Stimulated activated CD4-positive, alpha-beta T cell treated with anti-CD3 and anti-CD28 coated beads, Interleukin-4, amount 100 ng/mL, for 4 hours (primary cell): ENCODE measurements at places on chromosomes 2 and 18.

- DNase-seq: no peak
Measured at GRCh38 chr2:52264488-52264887, 1232.6 kb upstream of the NRXN1 start.

GRCh38 chr2:162458240-162458639 is 114.3 kb downstream of the GCA start:
- DNase-seq: no peak

GRCh38 chr2:226847090-226847489 is 11.2 kb downstream of the RHBDD1 start:
- DNase-seq: no peak

DNA sequence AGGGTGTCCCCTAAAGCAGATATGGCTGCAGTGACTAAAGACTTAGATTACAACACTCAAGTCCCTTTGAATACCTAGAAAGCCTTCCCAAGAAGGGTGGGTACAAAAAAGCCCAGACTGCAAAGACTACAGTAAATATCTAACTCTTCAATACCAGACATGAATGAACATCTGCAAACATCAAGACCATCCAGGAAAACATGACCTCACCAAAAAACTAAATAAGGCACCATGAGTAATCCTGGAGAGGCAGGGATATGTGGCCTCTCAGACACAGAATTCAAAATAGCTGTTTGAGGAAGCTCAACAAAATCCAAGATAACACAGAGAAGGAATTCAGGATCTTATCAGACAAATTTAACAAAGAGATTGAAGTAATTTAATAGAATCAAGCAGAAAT is 138.2 kb upstream of the OTOS start:
- DNase-seq: no peak

- no peak for DNase-seq
Measured at GRCh38 chr2:67927501-67927900, 135.3 kb downstream of the C1D start.

DNA sequence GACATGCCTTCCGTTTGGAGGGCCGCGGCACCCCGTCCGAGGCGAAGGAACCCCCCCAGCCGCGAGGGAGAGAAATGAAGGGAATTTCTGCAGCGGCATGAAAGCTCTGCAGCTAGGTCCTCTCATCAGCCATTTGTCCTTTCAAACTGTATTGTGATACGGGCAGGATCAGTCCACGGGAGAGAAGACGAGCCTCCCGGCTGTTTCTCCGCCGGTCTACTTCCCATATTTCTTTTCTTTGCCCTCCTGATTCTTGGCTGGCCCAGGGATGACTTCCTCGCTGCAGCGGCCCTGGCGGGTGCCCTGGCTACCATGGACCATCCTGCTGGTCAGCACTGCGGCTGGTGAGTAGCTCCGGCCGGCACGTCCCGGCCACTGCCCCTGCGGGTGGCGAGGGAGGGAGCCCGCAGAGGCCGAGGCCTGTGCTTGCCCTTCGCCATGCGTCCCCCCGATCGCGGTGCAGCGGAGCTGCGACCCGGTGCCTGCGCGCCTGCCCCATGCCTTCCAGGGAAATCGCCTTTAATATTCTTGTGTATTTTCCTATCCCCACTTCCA is 1.2 kb downstream of the BMPR2 start:
- peak; percentile 9 for DNase-seq

GRCh38 chr2:1990724-1991123 is 246.4 kb upstream of the PXDN start:
- no peak for DNase-seq

GRCh38 chr2:27494944-27495554 is at the start of gene FNDC4:
Gene FNDC4 (minus strand): TSS chr2:27495200. CDS start chr2:27494679, 521 bp downstream.
- peak; percentile 13 for DNase-seq

DNA sequence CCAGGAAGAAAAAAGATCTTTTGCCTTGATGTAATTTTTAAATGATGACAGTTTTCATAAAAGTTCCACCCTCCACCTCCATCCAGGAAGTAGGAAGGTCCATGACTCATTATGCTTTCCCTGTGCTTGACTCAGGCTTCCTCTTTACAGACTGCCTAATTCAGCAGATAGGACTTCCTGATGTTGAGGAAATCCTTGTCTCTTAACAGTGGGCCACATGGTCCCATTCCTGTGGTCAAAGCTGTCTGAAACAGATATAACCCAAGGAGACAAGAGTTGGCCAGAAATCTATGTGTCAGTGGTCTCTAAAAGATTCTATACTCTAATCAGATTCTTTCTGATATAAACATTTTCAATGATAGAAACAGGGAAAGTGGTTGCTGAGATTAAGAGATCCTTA is 119.1 kb downstream of the BAZ2B start:
- no peak for DNase-seq

DNA sequence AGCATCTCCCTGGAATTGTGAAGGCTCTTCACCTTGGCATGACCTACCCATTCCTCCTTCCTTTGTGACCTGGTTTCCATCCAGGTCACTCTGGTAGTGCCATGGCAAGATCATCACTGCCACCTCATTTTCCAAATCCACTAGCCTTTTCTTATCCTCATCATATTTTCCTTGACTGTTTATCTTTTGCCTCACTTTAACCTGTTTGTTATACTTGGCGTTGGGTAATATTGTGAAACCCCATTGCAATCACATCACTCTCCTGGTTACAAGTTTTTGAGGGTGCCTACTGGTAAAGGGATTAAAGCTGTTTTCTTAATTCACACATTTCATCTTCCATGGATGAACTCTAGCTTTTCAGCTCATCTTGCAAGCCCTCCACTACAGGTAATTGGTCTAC is 39.1 kb upstream of the IGFBP2 start:
- DNase-seq: no peak

- DNase-seq: no peak
Measured at GRCh38 chr2:98515250-98515991, 70.8 kb downstream of the INPP4A start.

- DNase-seq: no peak
Measured at GRCh38 chr2:163736433-163737189, 803 bp upstream of the FIGN start.

- DNase-seq: no peak
Measured at GRCh38 chr18:35983818-35984217, 11.3 kb downstream of the RMP24 start.

- DNase-seq: no peak
Measured at GRCh38 chr2:121134728-121135127, 150.3 kb downstream of the TFCP2L1 start.

DNA sequence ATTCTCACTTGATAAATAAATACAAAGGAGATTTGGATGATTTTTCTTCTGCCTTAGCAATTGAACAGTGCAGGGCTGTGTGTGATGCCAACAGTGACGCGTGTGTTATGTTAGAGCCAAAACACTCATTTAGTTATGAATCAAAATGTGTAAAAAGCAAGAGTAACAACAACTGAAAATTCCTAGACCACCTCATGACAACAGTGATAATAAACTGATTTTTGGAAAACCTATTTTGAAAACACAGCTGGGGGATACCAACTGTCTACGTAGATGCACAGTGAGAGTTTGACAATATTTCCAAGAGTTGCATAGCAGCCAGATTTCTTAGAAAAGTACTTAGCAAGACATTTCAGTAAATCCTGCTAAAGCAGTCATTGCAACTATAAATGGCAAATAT is 323.9 kb downstream of the GALR1 start:
- no peak for DNase-seq

- DNase-seq: no peak
Measured at GRCh38 chr2:12538138-12538694, 178.5 kb upstream of the TRIB2 start.

DNA sequence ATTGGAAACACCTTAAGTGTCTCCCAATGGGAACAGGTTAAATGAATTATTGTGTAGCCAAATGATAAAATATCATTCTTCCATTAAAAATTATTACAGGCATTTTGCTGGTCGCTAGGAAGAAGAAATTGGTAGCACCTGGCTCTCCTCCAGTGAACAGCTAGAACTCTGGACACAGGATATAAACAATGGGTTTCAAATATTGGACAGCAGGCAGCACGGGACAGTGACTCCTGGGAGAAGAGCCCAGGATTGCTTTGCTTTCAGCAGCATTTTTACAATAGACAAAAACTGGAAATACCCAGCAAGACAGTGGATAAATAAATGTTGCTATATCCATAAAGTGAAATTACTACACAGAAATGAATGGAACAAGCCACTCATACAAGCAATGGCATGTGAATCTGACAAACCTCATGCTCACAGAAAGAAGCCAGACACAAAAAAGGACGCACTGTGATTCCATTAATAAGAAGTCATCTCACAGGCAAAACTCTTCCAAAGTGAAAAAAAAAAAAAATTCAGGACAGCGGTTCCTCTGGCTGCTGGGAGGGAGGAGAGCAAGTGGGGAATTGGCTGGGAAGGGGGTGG is 50.5 kb downstream of the LAMA1 start:
- DNase-seq: no peak

- no peak for DNase-seq
Measured at GRCh38 chr2:168030862-168031624, 216.4 kb downstream of the STK39 start.

DNA sequence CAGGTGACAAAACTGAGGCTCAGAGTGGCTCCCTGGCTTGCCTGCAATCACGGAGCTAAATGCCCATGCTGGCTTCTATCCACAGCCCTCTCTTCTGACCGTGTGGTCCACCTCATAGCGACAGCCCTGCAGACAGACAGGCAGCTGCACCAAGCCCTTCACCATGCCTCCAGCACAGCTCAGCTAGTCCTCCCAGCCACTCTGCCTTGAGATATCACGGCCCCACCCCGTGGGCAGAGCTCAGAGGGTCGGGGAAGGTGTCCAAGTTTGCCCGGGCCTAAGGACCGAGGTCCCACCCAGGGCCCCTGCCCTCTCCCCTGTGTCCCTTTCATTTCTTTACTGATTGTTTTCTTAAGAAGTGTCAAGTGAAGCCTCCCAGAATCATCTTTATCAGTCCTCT is 128.2 kb upstream of the GLI2 start:
- no peak for DNase-seq

- DNase-seq: no peak
Measured at GRCh38 chr2:220932041-220932440, 640.1 kb downstream of the EPHA4 start.

GRCh38 chr18:11308499-11308898 is 159.1 kb upstream of the PIEZO2 start:
- DNase-seq: no peak

DNA sequence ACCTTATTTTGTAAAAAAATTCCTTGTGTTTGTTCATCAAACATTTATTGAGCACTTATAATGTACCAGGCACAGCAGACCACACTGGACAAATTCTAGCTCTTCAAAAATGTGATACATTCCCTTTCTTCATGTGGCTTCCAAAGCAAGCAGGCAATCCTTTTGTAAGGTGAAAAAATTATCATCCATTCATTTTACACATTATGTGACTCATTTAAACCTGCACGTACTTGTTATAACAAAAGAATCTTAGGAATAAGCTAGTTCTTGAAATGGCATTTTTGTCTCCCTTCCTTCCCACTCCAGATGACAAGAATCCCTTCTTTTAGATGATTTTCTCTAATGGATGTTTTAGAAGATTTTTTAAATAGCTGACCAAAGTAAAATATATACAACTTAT is 104.6 kb downstream of the KLF7 start:
- no peak for DNase-seq

- no peak for DNase-seq
Measured at GRCh38 chr2:54641988-54642387, 81.5 kb upstream of the EML6 start.

GRCh38 chr2:236629961-236630872 is 60.6 kb downstream of the ACKR3 start:
- DNase-seq: no peak

- DNase-seq: no peak
Measured at GRCh38 chr18:48615566-48616401, 77.0 kb downstream of the CTIF start.

DNA sequence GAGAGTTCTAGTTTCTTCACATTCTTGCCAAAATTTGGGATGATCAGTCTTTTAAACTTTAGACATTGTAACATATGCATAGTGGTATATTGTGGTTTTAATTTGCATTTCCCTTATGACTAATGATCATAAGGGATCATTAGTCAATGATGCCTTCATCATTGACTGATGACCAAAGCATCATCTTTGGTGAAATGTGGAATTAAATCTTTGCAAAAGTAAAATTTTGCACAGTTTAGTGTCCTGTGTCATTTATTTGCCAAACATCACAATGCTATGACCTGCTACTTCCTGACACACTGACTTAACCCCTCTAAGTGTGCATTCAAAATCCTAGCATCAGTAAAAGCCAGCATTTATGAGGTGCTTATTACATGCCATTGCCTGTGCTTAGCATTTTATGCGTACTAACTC is 58.9 kb upstream of the SLC1A4 start:
- DNase-seq: no peak

DNA sequence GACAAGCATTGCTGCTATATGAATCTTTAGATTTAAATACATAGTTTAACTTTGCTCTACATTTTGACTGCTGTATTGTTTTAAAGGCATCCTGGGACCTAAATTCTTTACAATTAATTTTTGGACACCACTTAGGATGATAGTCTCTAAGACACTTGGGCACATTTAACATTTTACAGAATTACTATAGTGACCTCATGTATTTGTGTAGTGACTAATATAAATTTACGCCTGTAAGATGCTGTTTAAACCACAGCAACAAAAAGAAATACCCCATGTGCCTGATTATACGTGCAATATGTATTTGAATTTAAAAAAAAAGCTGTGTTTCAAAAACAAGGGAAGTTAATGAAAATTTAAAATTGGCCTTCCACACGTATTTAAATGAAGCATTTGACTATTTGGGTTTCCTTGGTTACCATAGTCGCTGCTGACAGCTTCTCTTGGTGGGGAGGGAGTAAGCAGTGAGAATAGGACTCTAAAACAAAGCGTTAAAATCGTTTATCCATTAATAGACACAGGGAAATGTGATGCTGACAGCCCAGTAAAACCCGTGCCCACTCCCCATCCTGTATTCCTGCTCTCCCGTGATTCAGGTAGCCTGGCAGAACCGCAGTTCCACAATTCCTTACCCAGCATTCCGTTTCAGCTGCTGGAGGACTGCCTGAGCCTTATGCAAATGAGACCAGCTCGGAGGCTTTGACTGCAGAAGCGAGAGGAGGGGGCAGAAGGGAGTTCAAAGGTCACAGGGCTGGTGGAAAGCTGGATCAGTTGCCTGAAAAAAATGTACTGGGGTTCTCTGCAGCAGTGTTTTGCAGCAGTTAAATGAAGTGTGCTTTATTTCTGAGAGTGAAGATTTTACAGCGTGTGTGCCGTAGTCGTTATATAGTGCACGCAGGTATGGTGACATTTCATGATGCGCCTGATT is 104.3 kb downstream of the CSRNP3 start:
- no peak for DNase-seq
